Mesenteric fat pad (tissue), 1 donor: ENCODE measurements at places on chromosomes 13 and 19. TPM values are rescaled to one million over a fixed set of nuclear protein-coding genes. Genes with fewer than 3 reads are reported as not detected.
A peak's percentile ranks its signal among the peaks of the same experiment; 100 is the strongest.

Gene FGF22
- total RNA-seq: 0.22 TPM

- DNase-seq: no peak
These were observed 16.4 kb downstream of the KATNAL1 start for GRCh38 chr13:30290812-30291436.

- DNase-seq: no peak
These were observed 75.0 kb downstream of the ZIC5 start for GRCh38 chr13:99896369-99897075.

DNA sequence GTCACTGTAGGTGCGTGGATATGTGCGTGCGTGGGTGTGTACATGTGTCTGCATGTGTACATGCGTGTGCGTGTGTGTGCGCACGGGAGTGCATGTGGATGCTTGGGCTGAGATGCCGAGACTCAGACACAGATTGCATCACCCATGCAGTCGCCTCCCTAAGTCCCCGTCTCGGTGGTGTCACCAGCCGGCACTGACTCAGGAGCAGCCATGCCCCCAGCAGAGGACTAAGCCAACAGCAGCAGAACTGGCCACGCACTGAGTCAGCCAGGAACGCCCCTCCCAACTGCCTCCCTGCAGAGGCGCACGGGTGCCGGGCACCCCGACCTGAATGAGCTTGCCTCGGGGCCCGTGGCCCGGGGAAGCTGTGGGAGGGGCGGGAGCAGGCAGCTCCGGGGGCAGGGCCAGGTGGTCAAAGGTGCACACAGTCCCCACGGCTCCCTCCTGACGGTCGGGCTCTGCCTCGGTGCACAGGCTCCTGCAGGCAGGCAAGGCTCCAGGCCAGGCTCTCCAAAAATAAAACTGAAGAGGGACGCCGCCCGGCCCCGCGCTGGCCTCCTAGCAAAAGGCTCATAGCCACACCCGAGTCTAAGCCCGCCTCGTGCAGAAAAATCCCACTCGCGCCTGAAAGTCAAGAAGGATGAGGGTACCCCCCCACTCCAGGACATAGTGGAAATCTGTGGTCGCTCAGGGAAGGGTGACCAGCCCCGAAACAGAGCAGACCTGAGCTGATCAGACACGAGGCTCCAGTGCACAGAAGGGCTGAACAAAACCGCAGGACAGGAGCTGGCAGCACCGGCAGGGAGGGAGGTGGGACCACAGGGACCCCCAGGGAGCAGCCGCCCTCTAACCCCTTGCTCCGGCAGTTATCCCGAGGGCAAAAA lies 49.2 kb downstream of the GADD45B start:
- DNase-seq: no peak

DNA sequence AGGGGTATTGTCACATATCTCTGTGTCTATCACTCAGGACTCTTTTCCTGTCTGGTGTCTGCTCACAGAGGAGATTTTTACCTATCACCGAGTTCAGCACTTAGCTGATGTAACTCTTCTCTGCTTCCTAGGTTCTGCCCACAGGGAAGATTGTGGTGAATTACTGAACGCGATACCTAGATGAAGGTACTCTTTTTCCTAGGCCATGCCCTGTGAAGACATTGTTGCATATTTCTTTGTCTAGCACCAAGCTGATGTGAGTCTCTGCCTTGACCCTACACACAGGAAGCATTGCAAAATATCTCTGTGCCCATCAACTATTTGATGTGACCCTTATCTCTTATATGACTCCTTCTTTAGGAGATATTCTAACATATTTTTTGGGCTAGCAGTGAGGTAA lies 72.1 kb upstream of the ZNF43 start:
- DNase-seq: no peak

DNA sequence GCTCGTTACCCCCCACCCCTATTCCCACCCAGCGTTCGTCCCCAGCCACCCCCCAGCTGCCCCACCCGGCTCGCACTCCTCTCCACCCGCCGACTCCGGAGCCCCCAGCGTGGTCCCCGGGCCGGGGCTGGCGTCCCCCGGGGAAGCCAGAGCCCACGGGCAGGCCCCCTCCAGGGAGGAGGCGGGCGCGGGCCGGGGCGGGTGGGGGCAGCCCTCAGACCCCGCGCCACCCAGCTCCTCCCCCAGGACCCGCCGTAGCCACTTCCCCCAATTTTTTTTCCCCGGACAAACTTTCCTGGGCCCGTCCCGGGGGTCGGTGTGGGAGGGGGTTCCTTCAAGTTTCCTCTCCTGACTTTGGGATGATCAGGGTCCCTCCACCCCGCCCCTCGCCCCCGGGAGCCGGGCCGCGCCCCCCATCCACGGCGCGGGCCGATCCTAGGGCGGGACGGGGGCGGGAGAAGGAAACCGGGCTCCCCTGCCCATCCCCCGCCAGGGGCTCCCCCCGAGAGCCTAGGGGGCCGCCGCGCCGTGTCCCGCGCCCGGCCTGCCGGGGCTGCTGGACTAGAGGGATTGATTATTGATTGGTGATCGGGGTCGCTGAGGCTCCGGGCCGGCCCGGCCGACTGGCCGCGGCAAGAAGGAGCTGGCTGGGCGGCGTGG lies 927 bp upstream of the TSHZ3 start:
- DNase-seq: no peak

DNA sequence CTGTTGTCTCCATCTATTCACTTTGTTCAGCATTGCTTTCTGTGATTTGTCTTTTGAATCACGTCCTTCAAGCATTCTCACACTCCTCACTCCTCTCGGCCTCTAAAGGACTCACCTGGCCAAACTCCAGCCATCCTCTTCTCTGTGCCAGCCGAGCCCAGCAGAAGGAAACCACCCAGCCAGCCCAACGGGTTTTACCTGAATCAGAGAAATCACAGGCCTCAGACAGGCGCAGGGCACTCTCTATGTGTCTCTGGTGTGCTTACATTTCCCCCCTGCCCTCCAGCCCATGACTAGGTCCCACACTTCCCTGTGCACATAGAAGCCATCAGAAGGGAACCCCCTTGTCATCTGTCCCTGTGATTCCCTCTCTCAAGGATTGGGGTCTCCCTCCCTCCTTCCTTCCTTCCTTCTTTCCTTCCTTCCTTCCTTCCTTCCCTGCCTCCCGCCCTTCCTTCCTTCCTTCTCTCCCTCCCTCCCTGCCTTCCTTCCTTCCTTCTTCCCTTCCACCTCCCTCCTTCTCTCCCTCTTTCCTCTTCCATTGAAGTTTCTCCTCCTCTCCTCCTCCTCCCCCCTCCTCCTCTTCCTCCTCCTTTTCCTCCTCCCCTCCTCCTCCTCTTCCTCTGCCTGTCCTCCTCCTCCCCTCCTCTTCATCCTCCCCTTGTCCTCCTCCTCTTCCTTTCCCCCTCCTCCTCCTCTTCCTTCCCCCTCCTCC lies 8.8 kb upstream of the ZNF541 start:
- DNase-seq: no peak

Gene MADCAM1
- total RNA-seq: 1.7 TPM

- DNase-seq: no peak
These were observed 29.4 kb downstream of the DNAJC3 start for GRCh38 chr13:95706356-95706755.

DNA sequence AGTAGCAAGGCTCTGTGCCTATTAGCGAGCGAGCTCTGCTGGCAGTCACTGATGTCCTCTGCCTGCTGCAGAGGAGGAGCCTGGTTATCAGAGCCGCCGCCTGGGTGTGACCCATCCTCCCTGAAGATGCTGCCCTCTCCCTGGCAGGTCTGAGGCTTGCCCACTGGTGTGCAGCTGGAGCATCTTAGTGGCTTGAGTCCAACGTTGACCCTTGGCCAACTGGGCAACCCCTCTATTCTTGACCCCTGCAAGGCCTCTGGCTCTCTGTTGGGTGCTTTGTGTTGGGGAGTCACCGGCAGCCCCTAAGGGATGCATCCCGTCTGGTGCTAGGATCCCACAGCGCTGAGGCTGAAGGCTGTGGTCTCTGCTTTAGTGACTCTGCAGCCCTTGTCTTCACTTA lies 277.9 kb upstream of the SOX1 start:
- no peak for DNase-seq

DNA sequence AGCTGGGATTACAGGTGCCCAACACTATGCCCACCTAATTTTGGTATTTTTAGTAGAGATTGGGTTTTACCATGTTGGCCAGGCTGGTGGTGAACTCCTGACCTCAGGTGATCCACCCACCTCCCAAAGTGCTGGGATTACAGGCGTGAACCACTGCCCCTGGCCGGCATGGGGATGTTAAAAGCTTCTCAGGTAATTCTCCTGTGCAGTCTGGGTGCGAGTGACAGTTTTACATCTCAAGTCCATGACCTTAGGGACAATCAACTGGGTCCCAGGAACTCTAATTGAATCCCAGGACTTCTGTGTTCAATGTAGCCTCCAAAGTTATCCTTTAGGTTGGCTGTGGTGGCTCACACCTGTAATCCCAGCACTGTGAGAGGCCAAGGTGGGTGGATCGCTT lies 100.1 kb upstream of the TSHZ3 start:
- no peak for DNase-seq

DNA sequence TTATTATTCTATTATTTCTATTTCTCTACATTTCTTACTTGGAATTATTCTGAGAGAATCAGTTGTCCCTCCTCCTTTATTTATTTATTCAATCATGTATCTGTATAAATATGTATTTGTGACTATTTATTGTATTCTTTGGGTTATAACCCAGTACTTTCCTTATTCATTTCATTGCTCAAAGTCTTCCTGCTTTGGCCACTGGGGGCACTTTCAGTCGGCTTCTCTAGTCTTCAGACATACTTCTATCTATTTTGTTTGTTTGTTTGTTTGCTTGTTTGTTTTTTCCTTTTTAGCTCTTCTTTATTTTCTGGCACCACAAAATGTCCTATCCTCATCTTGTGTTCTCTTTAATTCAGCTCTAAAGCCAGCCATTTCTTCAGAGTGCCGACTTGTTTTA lies 260.4 kb downstream of the NALCN start:
- no peak for DNase-seq

GRCh38 chr13:30739761-30740642 lies 4.7 kb downstream of the ALOX5AP start:
- no peak for DNase-seq

DNA sequence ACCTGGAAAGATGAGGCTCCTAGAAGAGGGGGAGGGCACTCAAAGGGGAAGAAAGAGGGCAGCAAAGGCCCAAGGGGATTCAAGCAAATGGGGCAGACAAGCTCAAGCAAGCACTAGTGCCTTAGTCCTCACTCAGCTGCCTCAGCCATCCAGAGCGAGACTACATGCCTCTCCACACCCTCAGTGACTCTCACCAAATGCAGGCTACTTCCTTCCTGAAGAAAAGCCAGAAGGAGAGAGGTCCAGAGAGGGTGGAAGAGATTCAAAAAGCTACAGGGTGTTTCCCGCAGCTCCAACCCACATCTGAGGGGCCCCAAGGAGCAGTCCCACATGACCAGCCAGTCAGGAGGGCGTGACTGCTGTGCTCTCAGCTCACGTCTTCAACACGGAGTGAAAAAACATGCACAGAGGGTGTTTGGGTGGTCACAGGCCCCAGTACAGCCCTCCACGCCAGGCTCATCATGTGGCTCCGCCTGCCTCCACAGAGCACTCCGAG lies 40.5 kb downstream of the MIPEP start:
- DNase-seq: no peak

- no peak for DNase-seq
These were observed 7.6 kb downstream of the SLC39A3 start for GRCh38 chr19:2732157-2732725.

DNA sequence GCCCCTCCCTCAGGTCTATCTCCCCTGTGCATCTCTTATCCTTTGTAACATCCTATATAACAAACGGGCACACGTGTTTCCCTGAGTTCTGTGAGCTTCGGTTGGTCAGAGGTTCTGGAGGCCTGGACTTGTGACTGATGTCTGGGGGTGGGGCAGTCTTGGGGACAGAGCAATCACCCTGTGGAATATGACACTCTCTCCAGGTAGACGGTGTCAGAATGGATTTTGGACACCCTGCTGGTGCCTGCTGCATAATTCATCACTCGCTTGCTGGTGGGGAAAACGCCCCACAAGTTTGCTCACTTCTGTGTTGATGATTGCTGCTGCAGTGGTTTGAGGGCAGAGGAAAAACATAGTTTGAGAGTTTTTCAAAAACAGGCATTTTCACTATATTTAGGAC lies 223.2 kb downstream of the UQCRFS1 start:
- peak; percentile 43 for DNase-seq

- no peak for DNase-seq
These were observed 732 bp upstream of the DCLK1 start for GRCh38 chr13:36131931-36132297.

GRCh38 chr13:109318945-109319590 lies 467.3 kb downstream of the IRS2 start:
- no peak for DNase-seq

DNA sequence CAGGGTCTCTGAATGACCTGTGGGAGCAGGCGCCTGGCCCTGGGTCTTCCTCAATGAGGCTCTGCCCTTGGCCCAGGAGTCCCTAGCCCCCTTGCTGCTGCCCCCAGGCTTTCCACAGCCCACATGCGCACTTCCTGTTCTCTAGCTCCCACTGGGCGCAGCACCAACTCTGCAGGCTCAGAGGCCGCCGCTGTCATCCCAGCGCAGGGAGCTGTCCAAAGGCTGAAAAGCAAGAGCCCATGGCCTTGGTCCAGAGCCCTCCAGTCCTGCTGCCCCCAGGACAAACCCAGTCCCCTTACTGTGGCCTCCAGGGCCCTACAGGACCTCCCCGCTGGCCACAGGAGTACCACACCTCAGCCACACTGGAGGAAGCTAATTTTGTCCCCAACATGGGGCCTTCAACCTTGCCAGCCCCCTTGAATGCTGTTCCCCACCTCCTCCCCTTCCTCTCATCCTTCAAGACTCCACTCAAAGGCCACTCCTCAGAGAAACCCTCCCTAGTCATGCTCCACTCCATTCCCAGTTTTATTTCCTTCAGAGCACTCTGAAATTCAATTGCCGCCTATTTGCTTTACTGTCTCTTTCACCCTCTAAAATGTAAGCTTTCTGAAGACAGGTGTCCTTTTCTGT lies 8.0 kb upstream of the POU2F2 start:
- DNase-seq: no peak
